Anterior cingulate cortex (tissue), 58 donors: ENCODE measurements at places on chromosomes 16 and 17.

DNA sequence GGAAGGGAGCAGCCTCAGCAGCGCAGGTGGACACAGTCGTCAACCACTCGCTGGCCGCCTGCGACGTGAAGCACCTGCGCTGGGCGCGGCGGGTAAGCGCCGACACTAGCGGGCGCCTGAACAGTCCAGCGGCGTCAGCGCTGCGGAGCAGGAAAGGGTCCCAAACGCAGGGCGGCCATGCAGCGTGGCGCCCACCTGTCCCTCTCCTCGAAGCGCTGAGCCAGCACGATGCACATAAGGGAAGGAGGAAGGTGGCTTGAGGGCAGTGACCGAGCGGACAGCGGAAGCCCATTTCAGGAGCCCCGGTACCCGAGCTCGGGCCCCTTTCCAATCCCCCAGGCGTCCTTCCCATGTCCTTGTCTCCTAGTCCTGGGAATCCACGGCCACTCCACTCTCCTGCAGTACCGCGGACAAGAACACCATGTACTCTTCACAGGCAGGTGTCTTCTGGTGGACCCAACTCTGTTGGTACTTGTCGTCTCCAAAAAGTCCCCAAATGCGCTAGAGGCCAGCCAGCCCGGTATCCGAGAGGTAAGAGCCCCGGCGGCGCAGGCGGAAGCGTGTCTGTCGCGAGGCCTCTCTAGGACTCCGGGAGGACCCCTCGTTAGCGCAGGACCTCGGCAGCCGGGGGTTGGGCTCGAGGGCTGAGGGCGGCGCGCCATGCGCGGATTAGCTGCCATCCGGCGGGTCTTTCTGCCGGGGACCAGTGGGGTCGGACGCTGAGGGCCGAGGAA, 14.4 kb downstream of the ZNF232 start:
- no peak for DNase-seq

DNA sequence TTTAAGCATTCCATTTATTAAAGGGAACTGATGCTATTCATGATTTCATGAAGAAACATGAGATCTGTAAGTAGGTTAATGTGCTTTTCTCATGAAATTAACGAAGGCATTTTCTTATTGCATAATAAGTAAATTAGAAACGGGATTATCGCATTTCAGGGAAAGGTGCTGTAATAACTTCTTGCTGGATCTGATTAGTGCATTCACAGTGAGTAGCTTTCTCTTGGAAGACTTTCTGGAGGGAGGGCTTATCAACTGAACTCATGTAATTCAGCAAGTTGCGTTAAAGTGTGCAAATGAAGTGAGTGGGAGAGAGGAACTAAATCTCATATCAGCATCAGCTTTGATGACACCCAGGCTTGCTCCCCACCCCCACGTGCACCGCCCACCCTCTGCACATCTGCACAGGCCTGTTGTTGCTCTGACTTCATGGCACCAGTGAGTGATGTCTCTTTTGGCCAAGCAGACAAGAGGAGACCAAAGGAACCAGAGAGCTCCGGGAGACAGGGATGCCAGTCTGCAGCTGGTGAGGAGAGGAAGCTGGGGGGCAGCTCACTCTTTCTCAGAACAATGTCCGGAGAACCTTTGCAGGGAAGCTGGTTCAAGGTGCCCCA, 26.3 kb upstream of the GAS7 start:
- DNase-seq, result peak; percentile 4

DNA sequence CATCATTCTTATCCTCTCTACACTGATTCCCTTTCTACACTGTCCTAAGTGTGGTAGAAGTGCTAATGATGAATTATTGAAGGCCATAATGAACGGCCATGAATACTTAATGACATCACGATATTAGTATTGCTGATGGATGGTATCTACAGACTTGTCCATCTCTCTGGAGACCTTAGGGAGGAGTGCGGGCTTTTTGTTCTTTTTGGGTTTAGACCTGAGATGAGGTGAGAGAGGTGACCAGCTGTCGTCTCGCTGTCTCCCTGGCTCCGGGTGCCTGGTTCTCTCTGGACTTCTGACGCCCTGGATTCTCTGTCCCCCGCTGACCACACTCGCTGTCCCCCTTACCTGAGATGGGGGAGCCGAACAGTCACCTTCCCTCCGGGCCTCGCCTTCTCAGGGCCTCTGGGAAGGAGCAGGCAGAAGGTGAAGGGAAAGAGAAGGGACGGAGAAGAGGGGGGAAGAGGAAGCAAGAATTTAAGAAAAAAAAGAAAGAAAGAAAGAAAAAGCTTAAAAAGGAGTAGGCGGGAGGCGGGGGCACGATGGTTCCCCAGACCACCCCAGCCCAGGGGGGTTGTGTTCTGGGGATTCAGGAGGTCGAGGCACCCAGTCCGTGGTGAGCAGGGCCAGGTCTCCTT, 17.1 kb downstream of the SGCA start:
- DNase-seq, result no peak

DNA sequence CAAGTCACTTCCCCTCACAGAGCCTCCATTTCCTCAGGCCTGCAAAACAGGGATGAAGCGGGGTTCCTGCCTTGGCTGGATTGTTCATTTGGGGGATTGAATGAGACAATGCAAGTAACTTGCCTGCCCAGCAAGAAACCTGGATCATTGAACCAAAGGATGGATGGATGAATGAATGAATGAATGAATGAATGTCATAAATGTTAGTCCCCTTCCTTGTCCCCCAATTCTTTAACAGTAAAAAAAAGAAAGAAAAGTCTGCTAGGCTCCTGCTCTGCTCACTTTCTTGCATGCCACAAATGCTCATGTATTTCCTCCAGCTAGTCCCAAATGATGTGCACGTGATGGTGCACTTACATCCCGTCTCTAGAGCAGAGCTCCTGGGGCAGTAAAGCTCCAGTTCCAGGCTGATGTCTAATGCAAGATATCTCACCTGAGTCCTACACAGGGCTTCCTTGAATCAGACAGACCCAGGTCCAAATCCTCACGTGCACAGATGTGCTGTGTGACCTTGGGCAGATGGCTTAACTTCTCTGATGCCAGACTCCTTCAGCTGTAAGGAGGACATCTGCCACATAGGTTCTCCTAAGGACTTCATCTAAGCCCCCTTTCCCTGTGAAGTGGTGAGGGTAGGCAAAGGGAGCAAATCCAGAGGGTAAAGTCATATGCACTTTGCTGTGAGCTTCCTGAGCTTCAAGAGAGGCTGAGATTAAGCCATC, 45.5 kb downstream of the C16orf82 start:
- DNase-seq, result no peak

DNA sequence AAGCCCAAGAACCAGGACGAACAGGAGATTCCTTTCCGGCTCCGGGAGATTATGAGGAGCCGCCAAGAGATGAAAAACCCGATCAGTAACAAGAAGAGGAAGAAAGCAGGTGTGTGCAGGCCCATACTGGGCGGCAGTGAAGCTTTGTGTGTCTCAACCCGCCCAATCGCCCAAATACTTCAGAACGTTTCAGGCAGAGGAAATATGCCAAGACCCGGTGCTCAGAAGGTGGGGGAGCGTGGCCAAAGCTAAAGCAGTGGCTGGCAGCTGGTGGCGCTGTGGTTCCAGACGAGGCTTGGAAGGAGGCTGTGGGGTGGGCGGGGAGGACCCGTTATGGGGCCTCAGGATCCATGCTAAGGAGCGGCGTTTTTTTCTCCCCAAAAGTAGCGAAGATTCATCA, 1.2 kb downstream of the CCDC137 start:
- no peak for DNase-seq

- DNase-seq, result no peak
These were observed 12.4 kb downstream of the STX1B start for GRCh38 chr16:30997725-30998711.

- DNase-seq, result no peak
These were observed 92.1 kb downstream of the ZNF423 start for GRCh38 chr16:49763826-49764225.

- no peak for DNase-seq
These were observed 48.3 kb downstream of the RNF213 start for GRCh38 chr17:80308692-80309517.

DNA sequence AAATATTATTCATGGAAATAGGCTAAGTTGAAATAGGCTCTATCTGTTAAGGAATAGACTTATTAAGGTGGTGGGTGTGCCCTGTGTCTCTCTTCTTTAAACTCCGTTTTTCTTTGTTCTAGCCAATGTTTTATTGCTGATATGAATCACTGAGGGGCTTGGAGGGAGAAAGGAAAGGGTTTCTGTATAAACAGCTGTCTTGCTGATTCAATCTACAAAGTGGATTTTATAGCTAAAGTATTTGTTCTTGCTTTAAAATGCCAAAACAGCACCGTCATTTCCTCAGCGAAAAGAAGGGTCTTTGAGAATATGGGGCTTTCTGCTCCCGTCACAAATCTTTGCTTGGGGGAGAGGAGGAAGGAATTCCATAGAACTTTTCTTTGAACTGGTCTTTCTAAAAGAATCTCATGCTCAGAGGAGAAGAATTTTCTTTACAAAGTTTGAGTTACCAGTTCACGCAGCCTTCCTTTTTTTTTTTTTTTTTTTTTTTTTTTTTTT, 39.3 kb downstream of the MSI2 start:
- DNase-seq, result no peak

DNA sequence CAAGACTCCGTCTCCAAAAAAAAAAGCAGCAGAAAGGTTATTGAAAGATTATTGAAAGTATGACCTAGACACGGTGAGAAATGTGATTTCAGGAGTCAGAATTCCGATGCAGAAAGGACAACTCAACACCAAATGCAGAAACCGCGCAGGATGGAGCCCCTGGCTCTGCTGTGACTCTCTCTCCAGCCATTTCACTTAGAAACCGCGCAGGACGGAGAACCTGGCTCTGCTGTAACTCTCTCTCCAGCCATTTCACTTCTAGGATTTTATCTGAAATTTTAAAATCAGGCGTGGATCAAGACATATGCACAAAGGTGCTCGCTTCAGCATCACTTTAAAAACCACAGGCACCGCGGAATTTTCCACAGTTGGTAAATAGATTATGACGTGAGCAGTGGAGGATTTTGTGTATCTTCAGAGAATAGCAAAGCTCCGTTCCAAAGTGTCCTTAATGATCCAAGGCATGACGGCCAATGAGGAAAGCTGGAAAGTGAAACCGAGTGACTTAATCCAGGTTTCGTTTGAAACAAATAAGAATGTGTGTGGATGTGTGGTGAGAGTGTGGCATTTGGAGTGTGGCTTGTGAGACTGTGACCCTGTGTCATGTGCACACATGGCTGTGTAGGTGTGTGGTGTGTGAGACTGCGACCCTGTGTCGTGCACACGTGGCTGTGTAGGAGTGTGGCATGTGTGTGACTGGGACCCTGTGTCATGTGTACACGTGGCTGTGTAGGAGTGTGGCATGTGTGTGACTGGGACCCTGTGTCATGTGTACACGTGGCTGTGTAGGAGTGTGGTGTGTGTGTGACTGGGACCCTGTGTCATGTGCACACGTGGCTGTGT, 9.5 kb downstream of the UTS2R start:
- DNase-seq, result no peak

DNA sequence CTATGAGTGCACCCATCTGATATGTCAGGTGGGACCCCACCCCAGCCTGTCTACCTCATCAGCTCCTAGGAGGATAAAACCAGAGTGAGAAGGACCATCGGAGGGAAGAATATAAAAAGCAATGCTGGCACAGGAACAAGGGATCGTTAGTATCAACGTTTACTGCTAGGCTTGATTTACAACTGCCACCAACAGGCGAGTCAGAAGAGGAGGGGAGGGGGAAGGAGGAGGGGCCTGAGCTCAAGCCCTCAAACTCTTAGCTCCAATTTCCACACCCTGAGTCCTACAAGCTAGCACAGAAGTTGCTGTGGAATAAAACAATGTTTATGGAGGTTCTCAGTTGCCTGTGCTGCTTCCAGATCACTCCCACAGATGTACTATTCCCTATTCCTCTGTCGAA, 234.5 kb downstream of the C16orf78 start:
- no peak for DNase-seq

DNA sequence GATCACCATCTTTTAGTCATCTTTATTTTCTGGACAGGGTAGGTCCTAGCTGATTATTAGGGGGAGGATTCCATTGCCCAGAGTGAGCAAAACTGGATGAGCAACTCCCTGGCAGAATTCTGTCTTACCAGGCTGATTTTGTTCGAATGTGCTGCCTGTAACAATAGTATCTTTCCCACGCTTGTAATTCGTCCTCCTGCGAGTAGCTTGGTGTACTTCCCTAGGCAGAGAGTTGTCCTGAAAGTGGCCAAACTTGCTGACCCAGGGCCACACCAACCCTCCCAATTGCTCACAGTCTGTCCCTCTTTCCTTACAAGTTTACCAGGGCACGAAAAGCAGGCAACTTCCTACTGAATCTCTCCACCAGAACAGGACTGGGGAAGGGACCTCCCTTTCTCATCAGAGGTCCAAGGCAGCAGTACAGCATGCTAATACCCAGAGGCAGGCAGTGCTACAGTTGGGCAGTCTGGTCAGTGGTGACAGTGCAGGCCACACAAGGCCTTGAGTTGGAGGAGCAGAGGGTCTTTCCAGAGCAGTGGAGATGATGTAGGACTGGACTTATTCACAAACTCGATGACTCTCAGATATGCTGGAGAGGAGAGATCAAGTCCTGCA, 67.8 kb upstream of the NLK start:
- DNase-seq, result no peak

GRCh38 chr17:66353937-66354401, 51.6 kb downstream of the PRKCA start:
- no peak for DNase-seq

- no peak for DNase-seq
These were observed 22.9 kb upstream of the LITAF start for GRCh38 chr16:11609474-11610120.

DNA sequence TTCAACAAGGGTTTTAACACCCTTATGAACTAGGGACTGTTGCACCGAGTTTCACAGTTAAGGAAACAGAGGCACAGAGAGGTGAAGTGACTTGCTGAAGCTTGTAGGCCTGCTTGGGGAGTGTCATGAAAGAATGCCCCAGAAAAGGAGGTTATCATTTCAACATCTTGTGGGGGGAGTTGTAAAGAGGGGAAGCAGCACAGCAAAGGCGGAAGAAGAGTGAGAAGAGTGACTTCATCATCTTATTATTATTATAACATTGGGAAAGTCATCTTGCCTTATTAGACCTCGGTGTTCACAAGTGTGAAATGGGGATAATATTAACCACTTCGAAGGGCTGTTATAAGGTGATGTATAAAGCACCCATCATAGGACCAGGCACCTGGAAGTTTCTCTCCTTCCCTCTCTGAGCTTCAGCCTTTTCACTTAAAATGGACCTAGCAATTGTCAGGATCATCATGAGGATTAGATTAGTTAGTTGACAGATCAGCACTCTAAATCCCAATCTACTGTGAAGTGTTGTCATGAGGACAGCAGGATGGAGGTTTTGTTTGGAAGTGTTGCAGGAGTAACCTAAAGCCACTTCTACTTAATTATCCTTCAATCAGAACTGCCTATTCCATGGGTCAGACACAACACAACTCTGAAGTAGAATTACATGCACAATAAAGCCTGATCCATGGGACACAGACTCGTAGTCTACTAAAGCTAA, 2.3 kb downstream of the CCL4 start:
- no peak for DNase-seq
